ENCODE measurements at places on chromosomes 5 and 9.

- no peak for DNase-seq
These were observed 13.3 kb downstream of the GTF3C5 start for GRCh38 chr9:133044125-133044524.

- DNase-seq: no peak
These were observed 42.3 kb downstream of the MARCHF3 start for GRCh38 chr5:126988021-126988569.

- DNase-seq: no peak
These were observed 344.9 kb downstream of the CDK5RAP2 start for GRCh38 chr9:120235081-120235480.

DNA sequence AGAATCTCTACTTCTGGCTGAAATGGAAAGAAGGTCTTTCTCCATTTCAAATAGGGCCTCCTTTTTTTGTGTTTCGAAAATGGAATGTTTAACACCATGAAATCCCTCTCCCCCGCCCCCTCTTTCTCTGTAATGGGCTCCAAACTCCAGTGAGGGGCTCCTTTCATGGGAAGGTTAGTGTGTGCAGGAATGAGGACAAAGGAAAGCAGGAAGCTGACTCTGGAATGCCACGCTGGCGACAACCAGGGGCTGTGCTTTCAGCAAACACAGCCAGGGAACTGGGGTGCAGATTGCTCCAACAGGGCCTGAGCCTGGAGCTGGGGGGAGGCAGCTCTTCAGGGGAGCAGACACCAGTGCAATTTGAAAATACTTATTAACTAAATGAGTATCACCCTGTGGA, 82.8 kb downstream of the CRB2 start:
- DNase-seq: no peak

GRCh38 chr5:82698026-82698425, 379.2 kb downstream of the TMEM167A start:
- no peak for DNase-seq
